Stimulated activated CD8-positive, alpha-beta memory T cell treated with anti-CD3 and anti-CD28 coated beads, Interleukin-2, amount 100 ng/mL, for 48 hours (primary cell): ENCODE measurements at places on chromosomes 12 and 14.

DNA sequence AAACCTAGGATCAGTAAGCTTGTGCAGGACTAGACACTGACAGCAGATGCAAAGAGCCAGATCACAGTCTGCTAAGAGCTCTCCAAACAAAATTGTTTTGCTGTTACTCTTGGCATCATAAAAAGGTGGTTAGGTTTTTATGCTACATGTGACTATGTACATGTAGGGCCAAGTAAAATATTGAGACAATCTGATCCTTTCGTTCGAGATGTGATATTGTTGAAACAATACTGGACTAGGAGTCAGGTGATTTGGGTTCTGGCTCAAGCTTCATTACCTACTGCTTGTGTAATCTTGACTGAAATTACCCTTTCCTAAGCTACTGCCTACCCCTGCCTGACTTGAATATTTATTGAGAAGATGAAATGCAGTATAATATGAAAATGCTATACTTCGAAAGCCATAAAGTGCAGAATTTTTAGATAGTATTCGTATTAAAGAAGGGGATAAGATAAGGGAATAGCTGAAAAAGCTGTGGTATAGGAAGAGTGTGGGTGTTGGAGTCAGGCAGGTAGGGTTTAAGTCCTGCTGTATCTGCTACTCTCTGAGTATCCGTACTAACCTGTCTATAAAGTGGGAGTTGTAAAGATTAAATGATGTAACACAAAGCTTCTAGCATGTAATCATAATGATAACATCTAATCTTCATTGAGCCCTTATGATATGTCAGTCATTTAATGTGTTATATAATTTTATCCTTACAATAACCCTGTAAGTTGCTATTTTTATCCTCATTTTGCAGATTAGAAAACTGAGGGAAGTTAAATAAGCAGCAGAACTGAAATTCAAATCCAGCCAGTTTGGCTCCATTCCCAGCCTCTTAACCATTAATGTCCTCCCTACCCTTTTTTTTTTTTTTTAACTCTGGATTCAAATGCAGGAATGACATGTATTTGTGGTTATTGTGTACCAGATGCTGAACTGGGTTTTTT lies 38.6 kb upstream of the ATF1 start:
- no peak for DNase-seq

- DNase-seq: no peak
Observed at GRCh38 chr12:106769078-106769477, 5.4 kb upstream of the RIC8B start.

DNA sequence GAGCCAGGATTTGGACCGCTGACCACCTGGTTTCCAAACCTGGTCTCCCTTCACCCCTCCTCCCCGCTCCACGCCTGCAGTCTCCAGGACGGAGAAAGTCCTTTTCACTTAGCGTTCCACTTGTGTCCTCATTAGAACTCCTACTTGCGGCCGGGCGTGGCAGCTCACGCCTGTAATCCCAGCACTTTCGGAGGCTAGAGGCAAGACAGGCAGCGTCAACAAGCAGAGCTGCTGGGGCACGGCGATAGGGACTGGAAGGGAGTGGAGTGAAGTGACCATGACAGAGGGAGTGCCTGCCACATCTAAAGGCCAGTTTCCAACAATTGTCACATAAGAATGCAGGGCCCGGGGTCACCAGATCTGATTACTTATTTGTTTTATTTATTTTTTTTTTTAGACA lies 132.5 kb upstream of the NCOR2 start:
- no peak for DNase-seq

DNA sequence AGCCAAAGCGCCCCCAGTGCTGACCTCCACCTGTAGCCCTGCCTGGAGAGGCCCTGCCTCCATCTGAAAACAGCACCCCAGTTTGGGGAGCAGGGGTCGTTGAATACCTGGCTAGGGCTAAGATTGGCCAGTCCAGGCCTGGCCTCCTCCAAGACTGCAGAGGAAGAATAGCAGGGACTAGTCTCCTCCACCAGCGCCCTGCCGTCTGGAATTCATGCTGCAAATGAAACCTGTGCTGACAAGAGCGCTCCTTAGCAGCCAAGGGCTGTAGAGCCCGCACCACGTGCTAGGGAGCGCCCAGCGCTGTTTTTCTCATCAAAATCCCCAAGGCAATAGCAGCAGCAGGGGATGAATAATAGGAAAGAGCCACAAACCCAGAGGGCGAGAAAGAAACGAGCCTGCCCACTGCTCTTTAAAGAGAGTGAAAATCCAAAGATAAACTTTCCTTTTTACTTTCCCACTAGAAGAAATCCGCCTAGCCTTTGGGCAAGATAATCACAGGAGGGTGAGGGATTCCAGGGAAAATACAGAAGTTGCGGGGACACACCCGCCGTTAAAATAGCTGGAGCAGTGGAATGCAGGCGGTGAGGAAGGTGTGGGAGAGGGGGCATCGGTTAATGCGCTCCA lies 3.3 kb downstream of the COL2A1 start:
- DNase-seq: no peak

DNA sequence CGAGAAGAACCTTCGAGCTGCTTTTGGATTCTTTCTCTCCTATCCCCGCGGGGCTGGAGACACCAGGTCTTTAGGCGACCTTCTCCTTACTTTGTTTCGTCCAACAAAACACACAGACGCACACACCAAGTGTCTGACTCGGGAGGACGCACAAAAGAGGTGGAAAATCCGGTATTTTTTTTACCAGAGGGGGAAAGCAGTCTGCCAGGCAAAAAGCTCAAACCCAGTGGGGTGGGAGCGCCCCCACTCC lies 2.1 kb downstream of the SIX4 start:
- DNase-seq: no peak

DNA sequence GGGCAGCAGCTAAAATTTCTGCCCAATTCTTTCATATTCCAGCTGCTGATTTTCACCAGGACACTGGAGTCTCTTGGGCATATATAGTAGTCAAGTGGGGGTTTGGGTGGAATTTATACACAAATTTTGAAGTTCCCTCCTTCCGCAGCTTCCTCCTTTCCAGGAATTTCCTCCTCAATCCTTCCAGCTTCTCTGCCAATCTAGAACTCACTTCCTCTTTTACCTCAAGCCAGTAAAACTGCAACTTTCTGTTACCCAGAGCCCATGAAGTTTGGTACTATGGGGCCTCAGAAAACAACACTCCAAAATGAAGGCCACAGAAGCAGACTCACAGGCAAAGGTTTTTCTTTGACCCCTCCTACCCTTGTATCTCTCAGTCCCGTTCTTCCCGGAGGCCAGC lies 51.7 kb upstream of the G2E3 start:
- DNase-seq: no peak

- DNase-seq: no peak
Observed at GRCh38 chr12:6809056-6809455, 12.6 kb upstream of the GPR162 start.

DNA sequence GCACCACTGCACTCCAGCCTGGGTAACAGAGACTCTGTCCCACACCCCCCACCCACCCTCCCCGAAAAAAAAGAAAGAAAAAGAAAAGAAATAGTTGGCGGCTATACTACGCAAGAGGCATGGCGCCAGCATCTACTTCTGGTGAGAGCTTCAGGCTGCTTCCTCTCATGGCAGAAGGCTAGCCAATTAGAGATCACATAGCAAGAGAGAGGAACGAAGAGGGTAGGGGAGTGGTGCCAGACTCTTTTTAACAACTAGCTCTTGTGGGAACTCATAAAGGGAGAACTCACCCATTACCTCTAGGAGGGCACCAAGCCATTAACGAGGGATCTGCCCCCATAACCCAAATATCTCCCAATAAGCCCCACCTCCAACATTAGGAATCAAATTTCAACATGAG lies 6.2 kb downstream of the DENND5B start:
- DNase-seq: no peak

- no peak for DNase-seq
Observed at GRCh38 chr14:95520346-95520745, 3.9 kb upstream of the SYNE3 start.

GRCh38 chr12:93918900-93919299 lies 229.5 kb upstream of the PLXNC1 start:
- DNase-seq: no peak

- no peak for DNase-seq
Observed at GRCh38 chr12:68880660-68881325, 52.2 kb downstream of the CPM start.
